Posterior cingulate gyrus (tissue), 11 donors: ENCODE measurements at places on chromosomes 6 and 20.

- no peak for DNase-seq
These were observed 357.2 kb downstream of the PLCB1 start for GRCh38 chr20:8489094-8489883.

DNA sequence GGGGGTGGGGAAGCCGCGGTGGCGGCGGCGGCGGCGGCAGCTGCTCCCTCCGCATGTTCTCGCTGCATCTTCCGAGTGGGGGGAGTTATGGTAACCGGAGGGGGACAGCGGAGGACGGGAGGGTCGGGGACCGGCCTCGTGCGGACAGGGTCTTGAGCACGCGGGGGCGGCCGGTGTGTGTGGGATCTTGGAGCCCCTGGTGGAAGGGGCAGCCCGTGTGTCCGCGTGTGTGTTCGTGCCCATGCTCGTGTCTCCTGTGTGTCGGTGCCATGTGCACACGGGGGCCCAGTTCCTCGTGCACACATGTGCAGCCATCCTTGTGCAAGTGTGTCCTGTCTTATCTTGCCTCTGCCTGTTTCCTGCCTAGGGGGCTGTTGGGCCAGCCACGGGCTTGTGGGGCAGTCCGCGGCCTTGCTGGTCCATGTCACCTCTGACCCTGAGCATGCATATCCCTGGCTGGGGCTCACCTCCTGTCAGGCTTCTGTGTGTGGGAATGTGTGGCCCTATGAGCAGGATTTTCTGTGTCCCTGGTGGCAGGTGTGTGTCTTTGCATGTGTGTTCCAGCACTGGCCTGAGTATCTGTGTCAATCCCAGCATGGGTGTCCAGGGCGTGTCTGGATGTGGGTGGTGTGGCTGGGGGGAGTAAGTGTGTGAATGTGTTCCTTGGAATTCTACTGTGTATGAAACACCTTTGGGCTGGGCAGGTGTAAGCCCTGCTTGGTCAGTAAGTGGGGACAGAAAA, 8.5 kb downstream of the SYNGAP1 start:
- DNase-seq, result no peak

DNA sequence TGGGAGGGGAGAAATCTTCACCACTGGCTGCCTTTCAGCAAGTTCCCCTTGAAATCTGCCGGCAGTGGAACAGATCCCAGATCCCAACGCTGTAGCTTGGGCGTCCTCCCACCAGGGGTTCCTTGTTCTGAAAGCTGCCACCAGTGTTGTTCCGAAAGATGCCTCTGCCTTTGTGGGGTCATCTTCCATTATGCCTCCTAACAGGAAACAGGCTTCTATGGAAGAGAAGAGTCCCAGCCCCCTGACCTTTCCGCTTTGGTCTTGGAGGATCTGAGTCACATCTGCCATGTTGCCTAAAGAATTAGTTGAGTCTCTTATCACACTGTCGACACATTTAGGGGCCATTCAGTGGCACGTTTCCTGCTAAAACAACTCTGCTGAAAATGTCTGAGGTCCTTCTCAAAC, 57.5 kb upstream of the NFATC2 start:
- no peak for DNase-seq

- DNase-seq, result no peak
These were observed 397.9 kb upstream of the ADGRB3 start for GRCh38 chr6:68237205-68237604.

GRCh38 chr6:25882051-25882496, 8.0 kb upstream of the SLC17A3 start:
- no peak for DNase-seq

GRCh38 chr20:48047447-48047846, 262.2 kb upstream of the SULF2 start:
- DNase-seq, result no peak

- no peak for DNase-seq
These were observed 198.5 kb upstream of the RSPO3 start for GRCh38 chr6:126919947-126920346.

DNA sequence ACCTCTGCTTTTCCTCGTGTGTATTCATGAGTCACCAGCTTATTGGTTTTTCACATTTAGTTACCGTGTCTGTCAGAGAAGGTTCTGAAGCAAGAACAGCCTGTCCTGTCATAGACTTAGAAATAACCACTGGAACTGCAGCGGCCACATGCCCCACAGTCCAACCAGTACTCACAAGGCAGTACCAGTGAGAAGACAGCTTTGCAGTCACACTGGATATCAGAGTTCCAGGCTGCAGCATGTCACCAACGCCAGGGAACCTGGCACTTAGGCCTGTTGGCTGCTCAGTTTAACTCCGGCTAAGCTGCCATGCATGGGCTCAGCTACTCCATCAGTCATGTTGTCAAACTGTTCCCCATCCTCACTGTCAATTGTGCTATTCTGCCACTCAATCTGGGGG, 40.1 kb downstream of the ADNP start:
- DNase-seq, result no peak

GRCh38 chr6:78942446-78942845, 75.1 kb downstream of the IRAK1BP1 start:
- no peak for DNase-seq
